ENCODE measurements at places on chromosomes 3 and 15. TPM values are rescaled to one million over a fixed set of nuclear protein-coding genes. Genes with fewer than 3 reads are reported as not detected.

DNA sequence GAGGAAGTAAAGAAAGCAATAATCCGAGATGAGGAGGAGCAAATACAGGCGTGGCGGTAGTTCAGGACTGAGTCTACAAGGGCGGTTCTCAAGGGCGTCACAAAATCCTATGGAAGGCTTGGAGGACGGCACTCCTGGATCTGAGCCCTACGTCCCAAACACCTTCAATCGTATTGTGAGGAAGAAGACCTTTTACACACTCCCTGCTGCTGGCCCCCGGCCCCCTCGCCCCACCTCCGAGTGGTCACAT, 747 bp downstream of the PLD1 start:
- DNase-seq, result no peak

ISY1 gene
- polyA plus RNA-seq, result 27.0 TPM

DNA sequence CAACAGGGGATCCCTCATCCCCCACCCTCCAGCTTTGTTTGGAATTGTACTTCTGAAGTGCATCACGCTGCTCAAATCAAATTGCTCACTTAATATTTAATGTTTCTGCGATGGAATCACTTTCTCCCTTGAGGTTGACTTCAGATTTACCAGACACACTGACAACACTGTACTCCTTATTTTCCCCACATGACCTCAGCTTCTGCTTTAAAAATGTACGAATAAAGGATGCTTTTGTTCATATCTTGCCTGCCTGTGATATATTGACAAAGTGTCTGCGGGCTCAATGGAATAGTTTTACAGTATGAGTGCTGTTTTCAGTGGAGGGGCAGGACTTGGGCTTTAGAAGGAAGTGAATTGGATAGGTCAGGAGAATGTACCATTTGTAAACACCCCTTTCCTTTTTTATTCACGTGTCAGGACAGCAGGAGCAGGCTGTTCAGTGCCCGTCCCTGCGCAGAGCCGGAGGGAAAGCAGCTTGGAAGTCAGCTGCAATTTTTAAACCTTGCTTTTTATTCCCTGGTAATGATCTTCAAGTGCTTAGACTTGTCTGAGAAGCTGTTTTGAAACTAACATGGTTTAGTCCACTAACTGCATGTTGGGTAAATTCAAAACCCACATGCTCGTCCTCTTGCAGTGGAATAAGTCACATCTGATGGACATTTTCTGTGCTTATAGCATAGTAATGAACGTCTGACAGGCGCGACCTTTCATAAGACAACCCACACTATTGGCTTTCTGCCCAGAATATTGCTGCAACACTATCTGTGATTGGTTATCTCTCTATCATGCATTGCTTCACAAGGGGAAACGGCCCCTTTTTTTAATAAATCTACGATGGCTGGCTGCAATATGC, 29.9 kb downstream of the MBNL1 start:
- DNase-seq, result peak; percentile 48

DNA sequence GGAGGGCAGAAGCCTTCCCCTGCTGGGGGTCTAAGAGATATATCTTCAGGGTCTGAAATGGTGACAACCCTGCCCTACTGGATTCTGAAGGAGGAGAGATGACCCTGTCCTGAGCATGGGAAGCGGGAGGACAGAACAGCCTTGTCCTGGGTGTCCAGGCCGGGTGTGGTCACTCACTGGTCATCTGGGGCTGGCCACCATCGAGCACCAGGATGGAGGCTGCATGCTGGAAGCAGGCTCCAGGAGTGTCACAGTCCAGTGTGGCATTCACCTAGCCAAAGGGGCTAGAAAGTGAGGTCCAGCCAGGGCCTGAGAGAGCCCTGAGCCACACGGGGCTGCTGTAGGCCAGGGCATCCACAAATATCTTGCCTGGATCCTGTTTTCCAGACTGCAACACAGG, 5.2 kb downstream of the CDHR4 start:
- no peak for DNase-seq

DNA sequence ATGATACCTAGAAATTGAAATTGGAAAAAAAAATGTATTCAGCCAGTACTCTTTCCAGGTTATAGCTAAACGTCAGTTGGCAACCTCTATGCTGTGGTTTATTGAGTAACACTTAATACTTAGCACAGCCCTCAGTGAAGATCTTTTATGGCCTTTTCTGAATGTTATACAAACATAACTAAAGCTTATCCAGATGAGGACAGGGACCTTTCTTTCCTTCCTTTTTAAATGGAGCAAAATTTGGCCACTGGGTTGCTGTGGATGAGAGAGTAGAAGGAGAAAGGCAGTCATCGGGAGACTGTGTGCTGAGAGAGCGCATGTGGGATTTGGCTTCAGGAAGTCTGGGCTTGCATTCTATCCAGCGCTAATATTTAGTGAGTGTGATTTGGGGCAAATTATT, 36.1 kb downstream of the IGF1R start:
- no peak for DNase-seq
